ENCODE measurements at places on chromosomes 12 and 14. TPM values are rescaled to one million over a fixed set of nuclear protein-coding genes. Genes with fewer than 3 reads are reported as not detected.

The COX8C gene
- total RNA-seq, result not detected

DNA sequence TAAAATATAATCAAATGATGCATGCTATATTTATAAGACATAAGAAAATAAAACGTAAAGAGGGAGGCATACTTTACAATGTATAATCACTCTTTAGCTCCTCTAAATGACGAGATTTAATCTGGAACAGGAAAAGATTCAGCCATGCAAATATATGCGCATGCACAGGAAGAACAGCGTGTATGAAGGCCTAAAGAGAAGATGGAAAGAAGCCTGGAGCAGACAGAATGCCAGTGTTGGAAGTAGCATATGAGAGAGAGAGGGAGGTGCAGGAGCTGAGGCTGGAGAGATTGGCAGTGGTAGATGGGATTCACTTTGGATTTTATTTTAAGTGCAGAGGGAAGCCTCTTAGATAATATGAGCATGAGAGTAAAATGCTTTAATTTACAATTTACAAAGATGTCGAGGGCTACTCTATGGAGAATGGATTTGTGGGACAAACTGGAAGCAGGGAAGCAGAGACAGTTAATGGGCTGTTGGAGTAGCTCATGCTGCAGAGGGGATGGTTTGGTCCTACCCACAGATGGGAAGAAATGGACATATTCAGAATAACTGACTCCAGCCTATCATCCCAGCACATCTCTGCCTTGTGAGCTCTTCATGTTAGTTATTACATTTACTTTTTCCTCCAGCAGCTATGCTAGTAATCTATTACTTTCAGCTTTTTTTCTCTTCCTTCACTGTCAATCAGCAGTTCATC, 411.1 kb downstream of the TMTC2 start:
- DNase-seq, result no peak

The ATP2B1 gene
- total RNA-seq, result 175 TPM

DNA sequence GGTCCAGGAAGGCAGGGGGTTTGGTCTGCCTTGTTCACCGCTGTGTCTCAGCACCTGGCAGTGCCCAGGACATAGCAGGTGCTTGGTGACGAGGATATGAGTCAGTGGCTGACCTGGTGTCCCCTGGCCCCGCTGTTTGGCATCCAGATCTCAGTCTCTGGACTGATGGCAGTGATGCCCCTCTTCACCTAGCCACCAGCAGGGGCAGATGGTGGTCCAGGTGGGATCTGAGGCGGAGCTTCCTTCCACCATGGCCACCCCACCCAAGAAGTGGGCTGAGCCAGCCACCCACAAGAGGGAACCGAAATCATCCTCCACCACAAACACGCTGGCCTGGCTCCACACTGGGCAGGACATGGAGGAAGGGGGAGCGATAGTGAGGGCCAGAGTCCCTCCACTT, 16.1 kb upstream of the SH2B3 start:
- DNase-seq, result no peak

- no peak for DNase-seq
These were observed 364.9 kb downstream of the RPS29 start for GRCh38 chr14:49221316-49221715.

GRCh38 chr12:78863482-78864402, 832 bp upstream of the SYT1 start:
- DNase-seq, result peak; percentile 22

DNA sequence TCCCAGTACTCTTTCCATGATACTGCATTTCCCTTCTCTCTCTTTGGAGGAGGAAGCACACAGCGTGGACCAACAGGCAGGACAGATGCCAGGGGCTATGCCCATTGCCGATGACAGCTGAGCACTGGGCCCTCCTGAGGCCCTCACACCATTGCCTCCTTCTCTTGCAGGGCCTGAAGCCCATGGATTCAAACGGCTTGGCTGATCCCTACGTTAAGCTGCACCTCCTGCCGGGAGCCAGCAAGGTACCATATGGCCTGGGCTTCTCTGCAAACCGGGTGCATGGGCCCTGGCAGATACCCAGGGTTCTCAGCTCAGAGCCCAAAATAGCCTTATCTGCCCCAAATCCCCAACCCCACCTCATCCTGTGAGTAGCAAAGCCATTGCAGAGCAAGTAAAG, 25.2 kb upstream of the OAS1 start:
- no peak for DNase-seq

GRCh38 chr14:55129428-55130195, 560 bp downstream of the LGALS3 start:
- peak; percentile 75 for DNase-seq

The GPR68 gene
- 0.86 TPM for total RNA-seq

All from fibroblast of villous mesenchyme (primary cell).